ENCODE measurements at places on chromosomes 11 and 22. TPM values are rescaled to one million over a fixed set of nuclear protein-coding genes. Genes with fewer than 3 reads are reported as not detected.

- no peak for DNase-seq
Observed at GRCh38 chr11:49213026-49213560, 4.7 kb upstream of the FOLH1 start.

- DNase-seq = peak; percentile 67
Observed at GRCh38 chr11:74929431-74930363, 19.2 kb downstream of the XRRA1 start.

The NRGN gene
- total RNA-seq = 2.2 TPM

DNA sequence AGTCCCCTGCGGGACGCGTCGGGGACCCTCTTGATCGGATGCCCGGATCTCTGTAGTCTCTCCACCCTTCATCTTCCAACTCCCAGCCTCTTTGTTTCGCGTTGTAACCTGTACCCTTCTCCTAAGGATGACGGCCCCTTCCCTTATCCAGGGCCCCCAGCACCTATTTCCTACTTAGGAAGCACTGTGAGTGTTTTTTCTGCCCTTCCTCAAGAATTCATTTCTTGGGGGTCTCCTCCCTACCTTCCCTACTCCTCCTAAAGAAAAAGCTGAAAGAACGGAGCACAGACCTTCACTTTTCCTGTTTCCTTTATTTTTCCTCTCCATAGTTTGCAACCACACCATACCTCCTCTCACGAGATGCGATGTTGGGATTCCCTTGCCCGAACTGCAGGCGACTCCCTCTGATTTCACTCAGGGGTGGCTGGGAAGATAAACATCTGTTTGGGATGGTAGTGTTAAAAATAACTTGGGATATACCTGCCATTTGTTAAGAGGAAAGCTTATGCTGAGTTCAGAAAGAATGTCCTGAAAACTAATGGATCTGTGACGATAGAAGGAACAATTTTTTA, 593 bp downstream of the FAM118B start:
- no peak for DNase-seq
